Aorta (tissue), 5 donors: ENCODE measurements at places on chromosomes 6 and 20. TPM values are rescaled to one million over a fixed set of nuclear protein-coding genes. Genes with fewer than 3 reads are reported as not detected.

Gene KIF6
- total RNA-seq = 0.39 TPM

- no peak for DNase-seq
- H3K36me3 ChIP-seq = no peaks in the 10 kb centered on the region
- no peak overlapping the region for H3K4me3 ChIP-seq
- no peak overlapping the region for H3K27ac ChIP-seq
- no peaks in the 10 kb centered on the region for H3K27me3 ChIP-seq
These were observed 20.7 kb downstream of the TXLNB start for GRCh38 chr6:139271056-139271455.

DNA sequence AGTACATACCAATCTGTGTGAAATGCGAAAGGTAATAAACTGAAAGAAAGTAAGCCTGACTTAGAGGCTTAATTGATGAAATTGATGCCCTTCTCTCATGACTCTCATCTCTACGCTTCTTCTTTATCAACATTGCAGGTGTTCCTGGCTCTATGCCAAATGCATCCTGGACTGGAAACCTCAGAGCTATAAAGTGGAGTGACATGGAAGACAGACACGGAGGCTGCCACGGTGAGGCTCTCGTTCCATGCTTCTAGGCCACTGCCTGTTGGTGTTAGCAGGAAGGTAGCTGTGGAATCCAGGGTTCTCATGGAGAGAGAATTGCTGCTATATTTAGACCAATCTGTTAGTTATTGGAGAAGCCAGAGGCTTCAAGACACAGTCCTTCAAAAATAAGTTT lies 73.2 kb downstream of the C6orf52 start:
- no peaks in the 10 kb centered on the region for H3K4me1 ChIP-seq
- no peak for DNase-seq
- no peaks in the 10 kb centered on the region for H3K27me3 ChIP-seq
- peaks cover 6% of the 10 kb centered on the region for H3K36me3 ChIP-seq
- H3K4me3 ChIP-seq = no peak overlapping the region
- H3K27ac ChIP-seq = no peak overlapping the region

- H3K36me3 ChIP-seq = no peaks in the 10 kb centered on the region
- H3K27me3 ChIP-seq = no peaks in the 10 kb centered on the region
- H3K4me1 ChIP-seq = no peaks in the 10 kb centered on the region
- DNase-seq = no peak
- H3K4me3 ChIP-seq = no peak overlapping the region
These were observed 392.2 kb upstream of the MARCKS start for GRCh38 chr6:113464960-113465359.

- no peaks in the 10 kb centered on the region for H3K36me3 ChIP-seq
- DNase-seq = no peak
- H3K4me1 ChIP-seq = no peaks in the 10 kb centered on the region
- no peak overlapping the region for H3K27ac ChIP-seq
- no peaks in the 10 kb centered on the region for H3K27me3 ChIP-seq
These were observed 21.7 kb downstream of the TMC2 start for GRCh38 chr20:2557873-2558580.

DNA sequence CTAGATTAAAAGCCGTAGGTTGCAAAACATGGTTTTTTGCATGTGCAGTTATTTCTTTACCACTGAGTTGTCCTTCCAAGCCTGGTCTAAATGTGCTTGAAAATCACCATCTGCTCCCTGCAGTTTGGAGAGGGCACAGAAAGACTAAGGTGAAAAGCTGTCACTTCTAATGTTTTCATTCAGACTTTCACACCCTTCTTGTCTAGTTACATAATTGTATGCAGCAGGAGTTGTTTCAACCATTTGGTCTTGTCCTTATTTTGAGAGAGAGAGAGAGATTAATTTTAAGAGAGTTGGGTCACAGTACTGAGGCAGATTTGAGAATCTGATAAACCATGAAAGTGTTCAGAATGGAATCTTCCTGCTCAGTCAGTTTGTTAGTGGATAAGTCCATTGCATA lies 82.5 kb downstream of the ARID1B start:
- H3K36me3 ChIP-seq = no peaks in the 10 kb centered on the region
- no peak overlapping the region for H3K27ac ChIP-seq
